ENCODE measurements at places on chromosomes 5 and 9.

DNA sequence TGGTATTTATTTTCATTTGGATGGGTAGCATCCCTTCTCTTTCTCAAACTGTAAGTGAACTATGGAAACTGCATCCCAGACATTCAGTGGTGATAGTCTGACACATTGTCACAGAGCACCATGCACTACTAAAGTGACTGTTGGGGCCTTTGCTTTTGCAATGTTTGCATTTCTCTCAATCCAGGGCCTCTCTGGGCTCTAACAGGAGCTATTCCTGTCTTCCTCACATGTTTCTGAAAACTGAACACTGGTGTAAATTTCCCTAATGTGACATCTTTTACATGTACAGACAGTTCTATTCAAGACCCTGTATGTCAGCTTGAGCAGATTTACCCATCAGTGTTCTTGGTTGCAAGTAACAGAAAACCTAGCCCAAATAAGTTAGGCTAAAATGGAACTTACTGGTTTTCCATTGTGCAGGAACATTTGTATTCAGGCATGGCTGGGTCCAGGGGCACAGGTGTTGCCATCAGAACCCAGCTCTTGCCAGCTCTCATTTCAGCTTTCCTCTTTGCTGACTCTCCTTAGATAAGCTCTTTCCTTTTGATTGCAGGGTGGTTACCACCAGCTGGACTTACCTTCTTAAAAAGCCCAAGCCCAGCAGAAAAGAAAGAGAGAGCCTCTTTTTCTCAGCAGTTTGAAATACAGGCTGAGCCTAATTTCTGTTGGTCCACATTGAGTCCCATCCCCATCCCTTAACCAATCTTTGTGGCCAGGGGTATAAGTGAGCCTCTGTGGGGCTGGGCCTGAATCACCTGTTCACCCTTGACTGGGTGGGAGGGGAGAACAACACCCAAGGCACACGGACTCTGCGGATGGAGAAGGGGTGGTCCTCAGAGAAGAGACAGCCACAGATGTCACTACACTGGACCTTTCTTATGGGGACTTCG is 234.3 kb downstream of the NR3C1 start:
- DNase-seq = no peak

GRCh38 chr5:143980506-143980905 is 168.5 kb downstream of the HMHB1 start:
- no peak for DNase-seq

GRCh38 chr5:30661730-30662129 is 531.8 kb upstream of the CDH6 start:
- no peak for DNase-seq

GRCh38 chr5:61496860-61497259 is 164.8 kb downstream of the ZSWIM6 start:
- no peak for DNase-seq

- DNase-seq = no peak
These were observed 5.4 kb downstream of the SLC6A18 start for GRCh38 chr5:1230551-1230950.

DNA sequence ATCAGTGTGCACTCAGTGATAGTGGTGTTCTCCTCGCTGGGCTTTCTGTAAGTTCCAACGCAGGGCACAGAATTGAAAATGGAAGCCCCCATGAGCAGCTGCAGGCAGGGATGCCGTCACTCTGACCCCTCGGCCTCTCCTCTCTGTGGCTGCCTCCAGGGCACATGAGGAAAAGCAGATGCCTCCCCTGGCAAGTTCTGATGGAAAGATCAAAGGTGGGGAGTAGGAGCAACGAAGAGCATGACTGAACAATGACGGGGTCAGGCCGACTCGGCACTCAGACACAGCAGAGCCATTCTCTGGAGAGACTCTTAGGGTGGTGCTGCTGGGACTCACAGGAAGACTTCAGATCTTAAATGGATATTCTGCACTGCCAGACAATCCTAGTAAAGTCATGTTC is 65.6 kb upstream of the CKMT2 start:
- DNase-seq = no peak

DNA sequence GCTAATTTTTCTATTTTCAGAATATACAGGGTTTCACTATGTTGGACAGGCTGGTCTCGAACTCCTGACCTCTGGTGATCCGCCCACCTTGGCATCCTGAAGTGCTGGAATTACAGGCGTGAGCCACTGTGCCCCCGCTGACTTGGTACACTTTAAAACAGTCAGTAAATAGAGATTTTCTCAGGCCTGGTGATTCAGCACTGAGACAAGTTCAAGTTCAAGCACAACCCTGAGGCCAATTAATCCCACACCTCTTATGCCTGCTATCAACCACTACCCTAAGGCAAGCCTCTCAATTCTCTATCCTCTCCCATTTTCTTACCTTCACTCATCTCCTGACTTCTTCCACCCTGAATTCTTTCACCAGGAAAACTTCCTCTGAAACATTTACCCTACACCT is 18.9 kb downstream of the MUSK start:
- no peak for DNase-seq
